PC-9 (cell line): ENCODE measurements at places on chromosomes 1 and 21. TPM values are rescaled to one million over a fixed set of nuclear protein-coding genes. Genes with fewer than 3 reads are reported as not detected.

GRCh38 chr1:107793896-107794453, 171.0 kb downstream of the VAV3 start:
- H3K4me1 ChIP-seq, result no peaks in the 10 kb centered on the region
- no peak overlapping the region for H3K4me3 ChIP-seq
- H3K36me3 ChIP-seq, result no peaks in the 10 kb centered on the region

DNA sequence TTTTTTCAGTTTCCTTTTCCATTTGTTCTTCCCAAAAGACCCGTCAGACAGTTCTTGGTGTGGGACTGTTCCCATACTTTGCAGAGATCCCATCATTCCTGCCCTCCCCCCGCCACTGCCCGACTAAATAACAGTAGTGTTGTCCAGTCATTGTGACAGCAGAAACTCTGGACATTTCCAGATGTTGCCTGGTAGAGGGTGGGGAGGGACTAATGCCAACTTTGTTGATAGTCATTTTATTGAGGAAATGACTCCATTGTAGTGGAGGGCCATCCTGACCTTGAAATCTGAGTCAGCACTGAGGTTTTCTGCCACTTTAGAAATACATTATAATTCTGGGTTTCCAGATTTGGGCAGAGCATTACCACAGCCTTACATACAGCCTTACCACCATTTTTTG, 85.4 kb downstream of the CEP350 start:
- H3K4me3 ChIP-seq, result no peak overlapping the region
- DNase-seq, result no peak
- no peaks in the 10 kb centered on the region for H3K27me3 ChIP-seq
- H3K27ac ChIP-seq, result no peak overlapping the region
- H3K36me3 ChIP-seq, result peaks cover 23% of the 10 kb centered on the region

The VWA5B1 gene
- not detected in 2 replicates for total RNA-seq

- H3K36me3 ChIP-seq, result no peaks in the 10 kb centered on the region
- no peak overlapping the region for H3K4me3 ChIP-seq
- H3K4me1 ChIP-seq, result peaks cover 3% of the 10 kb centered on the region; the same call in 1 of the 2 replicates
- H3K27ac ChIP-seq, result no peak overlapping the region
- no peak for DNase-seq
Observed at GRCh38 chr1:230112782-230113181, 45.7 kb downstream of the GALNT2 start.

The LRRC53 gene
- not detected in 2 replicates for total RNA-seq

DNA sequence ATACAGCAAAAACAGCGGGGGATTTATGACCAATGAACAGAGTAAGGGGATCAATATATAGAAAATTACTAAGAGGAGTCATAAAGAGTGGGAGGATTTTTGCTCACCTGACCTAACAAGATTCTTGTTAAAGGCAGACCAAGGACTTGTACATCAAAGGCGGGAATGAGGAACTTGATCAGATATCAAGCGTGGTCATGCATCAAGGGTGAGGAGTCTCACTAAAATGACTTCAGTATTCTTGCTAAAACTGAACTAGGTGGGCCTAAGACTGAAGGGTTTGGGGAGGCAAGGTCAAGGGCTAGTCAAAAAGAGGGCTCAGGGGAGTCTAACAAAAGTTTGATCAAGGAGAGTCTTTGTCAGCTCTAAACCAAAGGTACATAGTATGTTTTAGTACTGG, 2.1 kb downstream of the MOV10 start:
- no peak overlapping the region for H3K27ac ChIP-seq
- H3K36me3 ChIP-seq, result peaks cover 6% of the 10 kb centered on the region; the same call in 1 of the 2 replicates
- peaks cover 21% of the 10 kb centered on the region for H3K4me1 ChIP-seq
- H3K4me3 ChIP-seq, result no peak overlapping the region
- no peaks in the 10 kb centered on the region for H3K27me3 ChIP-seq
- DNase-seq, result no peak

GRCh38 chr1:50135716-50136115, 27.0 kb downstream of the ELAVL4 start:
- DNase-seq, result no peak
- no peak overlapping the region for H3K27ac ChIP-seq
- H3K27me3 ChIP-seq, result no peaks in the 10 kb centered on the region
- H3K36me3 ChIP-seq, result no peaks in the 10 kb centered on the region
- H3K4me1 ChIP-seq, result no peaks in the 10 kb centered on the region

DNA sequence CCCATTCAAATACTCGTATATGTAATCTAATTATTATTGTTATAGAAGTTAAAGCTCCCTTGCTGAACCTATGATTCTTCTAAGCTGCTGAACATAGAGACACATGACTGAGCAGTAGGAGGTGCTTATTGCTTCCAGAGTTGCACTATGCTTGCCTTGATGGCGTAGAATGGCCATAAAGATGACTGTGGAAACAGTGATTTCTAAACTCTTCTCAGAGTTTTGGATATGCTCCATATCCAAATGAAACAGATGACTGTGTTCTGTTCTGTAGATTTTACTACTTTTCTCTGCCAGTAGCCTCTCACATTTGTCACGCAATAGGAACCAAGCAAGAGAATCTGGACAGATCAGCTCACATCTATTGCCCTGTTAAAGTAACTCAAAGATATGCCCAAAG, 88.1 kb upstream of the CACYBP start:
- no peak overlapping the region for H3K4me3 ChIP-seq
- no peaks in the 10 kb centered on the region for H3K36me3 ChIP-seq
- no peak for DNase-seq
- no peaks in the 10 kb centered on the region for H3K4me1 ChIP-seq

The OR14C36 gene
- not detected in 2 replicates for total RNA-seq

The DPYD gene
- 20.0 and 24.1 TPM in 2 replicates for total RNA-seq

- H3K27me3 ChIP-seq, result no peaks in the 10 kb centered on the region
- no peaks in the 10 kb centered on the region for H3K36me3 ChIP-seq
- H3K27ac ChIP-seq, result 0 out of 2 replicates have a peak overlapping the region, but pooled peaks have one; percentile 26
Observed at GRCh38 chr1:234486858-234487840, 8.2 kb upstream of the TARBP1 start.

- DNase-seq, result no peak
- no peak overlapping the region for H3K27ac ChIP-seq
- H3K4me1 ChIP-seq, result no peaks in the 10 kb centered on the region
- no peaks in the 10 kb centered on the region for H3K36me3 ChIP-seq
- peaks cover 100% of the 10 kb centered on the region for H3K27me3 ChIP-seq
Observed at GRCh38 chr1:111857194-111857651, 101.5 kb downstream of the DDX20 start.

DNA sequence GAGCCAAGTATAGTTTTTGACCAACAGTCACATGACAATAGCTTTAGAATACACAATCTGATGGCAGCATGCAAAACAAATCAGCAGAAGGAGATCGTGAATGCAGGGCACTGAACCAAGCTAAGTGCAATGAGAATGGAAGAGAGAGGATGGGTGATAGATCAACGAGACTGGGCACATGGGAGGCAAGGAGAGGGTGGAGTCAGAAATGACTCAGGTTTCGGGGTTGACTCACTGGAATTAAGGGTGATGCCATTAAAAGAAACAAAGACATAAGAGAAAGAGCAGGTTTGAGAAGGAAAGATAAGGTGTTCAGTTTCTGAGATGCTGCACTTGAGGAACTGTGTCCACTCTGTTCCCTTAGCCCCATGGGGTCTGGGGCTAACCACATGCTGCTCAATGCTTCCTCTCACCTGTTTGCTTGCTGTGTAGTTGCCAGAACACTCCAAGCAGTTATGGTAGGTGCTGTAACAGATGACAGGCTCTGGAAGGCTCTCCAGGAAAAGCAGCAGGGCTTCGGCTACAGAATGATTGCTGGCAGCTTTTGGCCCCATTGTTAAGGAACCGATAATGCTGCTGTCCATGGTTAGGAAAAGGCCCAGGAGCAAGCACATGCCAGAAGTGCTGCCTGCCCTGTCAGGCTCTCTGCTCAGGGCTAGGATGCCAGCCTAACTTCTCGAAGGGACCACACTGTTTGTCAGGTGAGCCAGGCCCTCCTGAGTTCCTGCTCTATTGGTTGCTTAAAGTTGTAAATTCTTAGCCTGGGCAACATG, 6.1 kb upstream of the MTF1 start:
- H3K27ac ChIP-seq, result peak overlapping the region; percentile 100
- 0 out of 2 replicates have a peak, but pooled peaks cover 3% of the 10 kb centered on the region for H3K36me3 ChIP-seq
- H3K4me3 ChIP-seq, result no peak overlapping the region
- H3K27me3 ChIP-seq, result no peaks in the 10 kb centered on the region

The SYT14 gene
- 0.80 and 1.4 TPM in 2 replicates for total RNA-seq

DNA sequence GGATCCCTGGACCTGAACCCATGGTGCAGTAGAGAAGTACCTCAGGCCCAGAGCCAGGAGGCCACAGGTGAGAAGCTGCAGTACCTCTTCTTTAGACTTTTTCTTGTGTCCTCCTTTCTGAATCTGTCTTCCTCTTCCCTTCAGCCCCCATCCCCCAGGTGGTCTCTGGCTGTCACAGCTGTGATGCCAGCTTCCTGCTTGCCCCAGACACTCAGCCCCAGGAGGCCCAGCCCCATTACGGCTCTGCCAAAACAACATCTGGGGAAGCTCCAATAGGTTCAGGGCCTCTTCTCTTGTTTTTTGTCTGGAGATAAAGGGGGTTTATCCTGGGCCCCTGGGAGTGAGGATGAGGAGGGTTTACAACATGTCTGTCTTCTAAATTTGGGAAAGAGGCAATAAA, 9.5 kb upstream of the BTG2 start:
- no peaks in the 10 kb centered on the region for H3K4me1 ChIP-seq
- no peak overlapping the region for H3K27ac ChIP-seq
- no peak for DNase-seq
- peaks cover 13% of the 10 kb centered on the region for H3K27me3 ChIP-seq

DNA sequence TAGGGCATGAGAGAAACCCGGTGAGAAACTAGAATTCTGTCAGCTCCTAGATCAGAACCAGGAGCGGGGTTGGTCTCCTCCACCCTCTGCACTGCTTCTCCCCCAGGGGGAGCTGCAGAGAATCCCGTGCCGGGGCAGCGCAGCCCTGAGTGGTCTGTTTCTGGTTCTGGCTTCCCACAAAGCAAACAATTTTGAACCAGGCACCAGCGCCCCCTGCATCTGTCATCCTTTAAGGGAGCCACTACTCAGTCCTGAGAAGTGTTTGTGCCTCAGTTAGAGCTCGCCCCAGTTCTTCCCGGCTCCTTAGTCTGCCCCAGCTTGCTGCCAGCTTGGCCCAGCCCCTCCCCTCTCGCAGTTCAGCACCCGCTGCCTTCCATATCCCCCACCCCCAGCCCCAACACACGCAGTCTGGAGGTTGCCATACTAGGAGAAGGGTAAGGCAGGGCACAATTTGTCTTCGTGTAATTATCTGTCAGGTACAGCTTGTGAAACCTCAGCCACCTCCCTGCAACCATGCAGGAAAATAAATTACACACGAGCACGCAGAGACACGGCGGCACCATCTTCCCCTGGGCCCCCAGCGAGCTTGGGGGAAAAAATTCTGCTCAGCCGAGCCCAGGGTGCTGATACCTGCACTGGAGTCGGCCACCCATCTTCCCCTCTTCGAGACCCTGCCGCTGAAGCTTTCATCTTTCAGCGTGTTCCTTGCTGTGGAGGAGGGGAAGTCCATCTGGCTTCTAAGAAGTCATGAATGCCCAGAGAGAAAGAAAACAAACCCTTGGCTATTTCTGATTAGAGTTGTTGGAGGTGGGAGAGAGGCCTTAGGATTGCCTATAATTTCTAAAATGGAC, 62.6 kb upstream of the CD1D start:
- H3K4me3 ChIP-seq, result no peak overlapping the region
- no peaks in the 10 kb centered on the region for H3K36me3 ChIP-seq
- peaks cover 56% of the 10 kb centered on the region for H3K27me3 ChIP-seq
- DNase-seq, result peak; percentile 41
- H3K4me1 ChIP-seq, result no peaks in the 10 kb centered on the region

The AGT gene
- total RNA-seq, result not detected in 2 replicates

DNA sequence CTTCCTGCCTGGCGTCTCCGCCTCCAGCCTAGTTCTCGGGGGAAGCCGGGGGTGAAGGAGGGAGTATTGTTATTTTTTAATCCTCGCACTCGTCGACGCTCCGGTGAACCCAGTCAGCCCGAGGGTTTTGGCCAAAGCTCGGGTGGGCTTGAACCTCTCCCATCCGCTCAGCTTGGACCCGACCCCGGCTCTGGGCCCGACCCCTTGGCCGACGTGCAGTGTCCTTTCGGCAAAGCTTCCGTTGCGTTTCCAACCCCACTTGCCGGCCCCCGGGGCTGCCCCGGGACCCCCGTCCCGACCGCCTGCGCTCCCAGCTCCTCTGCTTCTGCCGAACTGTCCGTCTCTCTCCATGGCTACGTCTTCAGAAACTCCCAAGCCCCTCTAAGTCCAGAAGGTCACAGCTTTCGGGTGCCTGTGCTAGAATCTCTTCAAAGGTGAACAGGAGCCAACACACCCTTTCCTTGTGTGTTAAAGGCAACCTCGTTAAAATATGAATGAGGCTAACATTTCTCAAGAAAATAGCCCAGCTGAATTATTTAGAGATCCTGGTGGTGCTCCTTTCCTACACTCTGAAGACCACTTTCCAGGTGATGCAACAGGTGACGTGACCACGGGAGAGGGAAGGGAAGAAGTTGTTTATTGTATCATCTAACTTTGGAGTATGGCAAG, 647 bp downstream of the DESI2 start:
- DNase-seq, result peak; percentile 52
- peaks cover 28% of the 10 kb centered on the region for H3K4me1 ChIP-seq
- 0 out of 2 replicates have a peak, but pooled peaks cover 10% of the 10 kb centered on the region for H3K36me3 ChIP-seq
- peak overlapping the region; percentile 76 for H3K4me3 ChIP-seq
- H3K27ac ChIP-seq, result peak overlapping the region; percentile 48

DNA sequence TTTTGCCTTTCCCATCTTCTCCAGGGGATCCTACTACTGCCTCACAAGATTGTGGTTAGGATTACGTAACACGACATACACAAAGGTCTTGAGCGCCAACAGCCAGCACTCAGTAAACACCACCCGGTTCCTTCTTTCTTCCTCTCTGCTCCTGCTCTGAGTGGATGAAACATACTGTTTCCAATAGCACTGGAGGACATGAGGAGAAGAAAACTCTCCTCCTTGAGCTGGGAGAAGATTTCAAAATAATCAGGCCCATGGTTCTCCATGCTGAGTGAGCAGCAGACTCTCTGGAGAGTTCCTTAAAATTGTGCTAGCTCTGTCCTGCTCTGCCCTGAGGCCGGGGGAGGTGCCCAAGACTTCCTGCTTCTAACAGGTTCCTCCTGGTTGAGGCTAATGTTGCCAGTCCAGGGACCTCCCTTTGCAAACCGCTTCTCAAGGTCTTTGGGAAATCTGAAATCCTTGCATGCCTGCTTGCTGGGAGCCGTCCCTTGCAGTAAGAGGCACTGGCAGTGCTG, 29.4 kb upstream of the MX1 start:
- H3K36me3 ChIP-seq, result no peaks in the 10 kb centered on the region
- H3K4me3 ChIP-seq, result peak overlapping the region; percentile 28; the same call in 1 of the 2 replicates
- peak; percentile 63 for DNase-seq
- no peaks in the 10 kb centered on the region for H3K27me3 ChIP-seq
- H3K27ac ChIP-seq, result 0 out of 2 replicates have a peak overlapping the region, but pooled peaks have one; percentile 39

The LCE1C gene
- not detected in 2 replicates for total RNA-seq

DNA sequence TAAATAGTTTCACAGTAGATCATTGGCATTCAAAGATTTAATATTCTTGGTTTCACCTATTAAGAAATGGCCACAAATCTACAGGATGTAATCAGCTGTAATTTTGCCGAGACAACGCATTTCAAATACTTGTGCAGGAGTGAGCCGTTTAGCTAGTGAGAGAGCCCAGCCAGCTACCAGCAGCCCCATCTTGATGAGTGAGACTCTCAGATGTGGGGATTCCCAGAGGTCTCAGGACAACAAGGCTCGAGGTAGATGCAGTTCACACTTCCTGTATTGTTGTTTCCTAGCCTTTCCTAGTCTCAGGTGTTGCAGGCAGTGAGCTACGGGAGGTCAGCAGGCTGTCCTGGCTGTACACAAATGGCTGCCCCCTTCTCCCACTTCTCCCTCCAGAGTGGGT, 108.6 kb downstream of the PBX1 start:
- no peaks in the 10 kb centered on the region for H3K27me3 ChIP-seq
- peaks cover 9% of the 10 kb centered on the region; the same call in 1 of the 2 replicates for H3K4me1 ChIP-seq
- H3K36me3 ChIP-seq, result peaks cover 4% of the 10 kb centered on the region; the same call in 1 of the 2 replicates
- no peak overlapping the region for H3K4me3 ChIP-seq

GRCh38 chr1:233489411-233489810, 124.5 kb upstream of the KCNK1 start:
- 0 out of 2 replicates have a peak, but pooled peaks cover 4% of the 10 kb centered on the region for H3K4me1 ChIP-seq
- no peak for DNase-seq
- no peaks in the 10 kb centered on the region for H3K27me3 ChIP-seq
- H3K4me3 ChIP-seq, result no peak overlapping the region

The NCAM2 gene
- total RNA-seq, result not detected in 2 replicates
